ENCODE measurements at places on chromosomes 4 and X.

DNA sequence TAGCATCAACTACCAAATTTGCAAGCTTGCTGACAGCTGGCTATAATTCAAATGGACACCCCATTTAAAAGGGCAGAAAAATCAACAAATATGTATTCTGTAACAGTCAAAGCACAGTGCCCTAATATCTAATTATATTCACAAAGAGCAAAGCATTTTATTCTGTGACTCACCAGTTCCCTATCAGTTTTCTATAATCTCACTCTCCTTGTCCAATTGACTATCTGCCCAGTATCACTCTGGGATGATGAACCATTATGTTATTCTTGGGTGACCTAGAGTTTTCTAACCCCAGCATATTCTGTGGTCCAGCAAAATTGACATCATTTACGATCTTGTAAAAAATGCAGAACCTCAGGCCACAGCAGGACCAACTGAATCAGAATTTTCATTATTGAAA, 82.0 kb upstream of the FREM3 start:
- no peak for DNase-seq

DNA sequence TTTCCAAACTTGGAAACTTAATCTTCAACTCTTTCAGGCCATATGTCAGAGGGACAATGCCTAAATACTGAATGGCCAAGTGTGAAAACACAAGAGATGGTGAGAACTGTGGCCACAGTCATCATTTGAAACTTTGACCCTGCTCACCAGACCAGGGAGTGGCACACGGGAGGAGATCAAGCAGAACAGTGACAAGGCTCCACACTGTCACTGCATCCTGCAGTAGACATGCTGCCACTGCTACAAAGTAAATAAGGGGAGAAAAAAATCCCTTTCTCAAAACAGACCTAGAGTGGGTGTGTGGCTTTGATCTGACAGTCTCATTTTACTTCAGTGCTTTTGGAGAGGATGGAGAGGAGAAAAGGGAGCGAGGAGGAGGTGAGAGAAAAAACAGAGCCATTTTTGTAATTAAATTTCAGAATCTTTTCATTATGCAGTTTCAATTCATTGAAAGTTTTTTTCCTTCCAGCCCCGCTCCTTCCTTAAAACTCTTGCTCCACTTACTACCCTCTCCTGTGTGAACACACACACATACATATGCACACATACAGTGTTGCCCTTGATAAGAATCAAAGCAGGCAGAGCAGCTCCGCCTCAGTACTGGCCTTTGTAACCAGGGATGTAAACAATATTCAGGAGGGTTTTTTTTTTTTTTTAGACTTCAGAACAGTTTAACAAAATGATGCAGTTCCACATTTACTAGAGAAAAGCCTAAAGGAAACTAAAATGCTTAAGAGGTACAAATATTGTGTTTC, 34.4 kb downstream of the NEXMIF start:
- no peak for DNase-seq

- no peak for DNase-seq
Measured at GRCh38 chrX:11336201-11336600, 43.0 kb downstream of the AMELX start.

- DNase-seq = no peak
Measured at GRCh38 chr4:3360777-3361176, 68.0 kb downstream of the RGS12 start.

Data from cortex of kidney (tissue), 1 donor.